ENCODE measurements at places on chromosomes 11 and 22.

DNA sequence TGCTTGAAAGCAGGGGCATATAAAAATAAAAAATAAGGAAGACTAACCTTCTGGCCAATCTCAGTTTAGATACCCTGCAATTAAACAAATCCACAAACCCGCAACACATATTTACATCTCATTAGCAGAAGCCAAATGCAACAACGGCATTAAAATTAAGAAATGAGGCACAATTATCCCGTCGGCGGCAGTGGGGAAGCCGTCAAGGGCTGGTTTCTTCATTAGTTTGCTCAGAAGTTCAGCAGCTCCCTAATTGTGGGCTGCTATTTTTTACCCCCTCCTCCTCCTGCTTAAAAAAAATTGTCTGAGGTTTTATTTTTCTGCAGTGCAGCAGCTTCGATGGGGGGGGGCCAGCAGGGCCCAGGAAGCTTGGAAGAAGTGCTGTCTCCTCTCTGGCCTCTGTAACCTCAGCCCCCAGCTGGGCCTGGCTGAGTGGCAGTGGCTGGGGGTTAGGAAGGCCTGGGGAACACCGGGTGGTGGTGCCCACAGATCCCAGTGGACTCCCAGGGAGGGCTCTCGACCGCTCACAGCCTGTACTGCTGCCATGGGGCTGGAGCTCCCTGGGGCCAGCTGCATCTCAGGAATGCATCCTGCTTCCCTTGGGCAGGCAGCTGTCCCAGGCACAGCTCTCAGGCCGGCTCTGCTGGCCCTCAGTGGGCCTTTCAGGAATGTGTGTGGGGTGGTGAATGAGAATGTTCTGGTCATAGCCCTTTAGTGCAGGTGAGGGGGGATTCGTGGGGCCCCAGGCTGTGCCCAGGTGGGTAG is 148.7 kb upstream of the B3GAT1 start:
- DNase-seq: no peak

- no peak for DNase-seq
Observed at GRCh38 chr22:23268877-23269276, 88.6 kb downstream of the BCR start.

- DNase-seq: no peak
Observed at GRCh38 chr22:36612458-36612857, 83.5 kb upstream of the EIF3D start.

DNA sequence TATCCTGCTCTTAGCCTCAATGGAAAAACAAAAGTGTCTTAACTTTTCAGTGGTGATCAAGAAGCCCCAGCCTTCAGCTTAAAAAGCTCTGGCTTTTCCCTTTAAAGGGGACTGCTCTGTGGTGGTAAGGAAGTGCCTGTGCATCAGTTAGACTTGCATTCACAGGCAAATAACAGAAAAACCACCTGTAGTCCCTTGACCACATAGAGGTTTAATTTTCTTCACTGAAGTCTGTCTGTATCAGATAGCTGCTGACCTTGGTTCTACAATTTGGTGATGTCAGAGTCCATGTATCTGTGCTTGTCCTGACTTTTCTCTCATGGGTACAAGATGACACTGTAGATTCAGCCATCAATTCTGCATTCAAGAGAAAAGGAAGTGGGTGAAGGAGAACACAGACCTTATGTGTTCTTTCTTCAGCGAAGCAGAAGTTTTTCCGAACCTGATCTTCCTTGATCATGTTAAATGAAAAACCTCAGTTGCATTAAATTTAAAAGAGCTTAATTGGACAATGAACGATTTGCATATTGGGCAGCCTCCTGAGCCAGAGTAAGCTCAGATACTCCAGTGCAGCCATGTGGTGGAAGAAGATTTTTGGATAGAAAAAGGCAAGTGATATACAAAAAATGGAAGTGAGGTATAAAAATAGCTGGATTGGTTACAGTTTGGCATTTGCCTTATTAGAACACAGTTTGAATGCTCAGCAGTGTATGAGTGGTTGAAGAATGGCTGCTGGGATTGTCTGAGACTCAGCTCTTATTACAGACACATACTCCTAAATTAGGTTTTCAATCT is 43.2 kb upstream of the RDX start:
- DNase-seq: no peak

DNA sequence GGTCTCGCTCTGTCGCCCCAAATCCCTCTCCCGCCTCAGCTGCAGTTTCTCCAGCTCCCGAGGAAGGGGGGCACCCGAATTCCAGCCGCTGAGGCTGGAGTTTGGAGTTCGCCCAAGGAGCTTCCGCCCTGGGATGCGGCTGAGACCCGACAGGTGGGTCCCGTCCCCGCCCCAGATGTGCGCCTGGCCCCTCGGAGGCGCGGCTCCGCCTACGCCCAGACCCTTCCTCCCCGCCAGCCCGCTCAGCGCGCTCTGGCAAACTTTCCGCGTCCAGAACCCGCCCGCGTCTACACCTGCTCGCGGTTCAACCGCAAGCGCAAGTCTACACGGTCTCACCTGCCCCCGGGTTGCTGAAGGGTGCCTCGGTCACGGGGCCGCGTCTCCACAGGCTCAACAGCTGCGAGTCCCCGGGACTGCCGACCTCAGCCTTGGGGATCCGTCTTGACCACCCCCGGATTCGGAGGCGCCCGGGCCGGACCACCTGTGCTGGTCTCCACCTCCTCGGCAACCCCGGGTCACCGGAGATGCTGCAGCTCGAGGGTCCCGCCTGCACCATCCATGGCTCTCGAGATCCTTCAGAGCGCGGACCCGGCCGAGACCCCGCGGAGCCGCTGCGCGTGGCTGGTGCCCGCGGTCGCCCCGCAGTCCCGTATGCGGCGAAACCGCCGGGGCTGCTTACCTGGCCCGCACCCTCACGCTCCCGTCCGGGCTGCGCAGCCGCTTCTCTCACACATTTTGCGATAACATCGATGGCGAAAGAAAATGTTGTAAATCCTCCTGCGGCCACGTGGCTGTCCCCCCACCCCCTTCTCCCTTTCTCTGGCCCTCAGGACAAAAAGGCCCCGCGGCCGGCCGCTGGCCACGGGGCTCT is 63.6 kb downstream of the NFAM1 start:
- DNase-seq: no peak

DNA sequence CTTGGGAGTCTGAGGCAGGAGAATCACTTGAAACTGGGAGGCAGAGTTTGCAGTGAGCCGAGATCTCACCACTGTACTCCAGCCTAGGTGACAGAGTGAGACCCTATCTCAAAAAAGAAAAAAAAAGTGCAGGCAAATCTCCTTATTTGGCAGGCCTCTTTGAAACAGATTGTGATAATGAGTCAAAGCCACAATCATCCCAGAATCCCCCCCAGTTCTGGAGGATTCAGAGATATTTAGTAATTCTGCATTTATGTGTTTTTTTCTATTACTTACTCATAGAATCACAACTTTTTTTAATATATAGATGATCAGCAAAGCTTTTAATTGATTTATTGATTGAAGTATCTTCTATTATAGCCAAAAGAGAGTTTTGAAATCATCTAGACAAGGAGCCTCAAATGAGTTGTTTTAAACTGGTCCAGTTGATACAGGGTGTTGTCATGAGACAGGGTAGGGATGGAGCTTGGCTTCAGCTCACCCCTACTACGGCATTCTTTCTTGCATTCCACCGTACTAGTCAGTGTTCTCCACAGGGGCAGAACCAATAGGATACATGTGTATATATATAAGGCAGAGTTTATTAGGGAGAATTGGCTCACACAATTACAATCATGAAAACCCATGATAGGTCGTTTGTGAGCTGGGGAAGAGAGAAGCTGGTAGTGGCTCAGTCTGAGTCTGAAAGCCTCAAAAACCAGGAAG is 39.3 kb upstream of the SORL1 start:
- DNase-seq: no peak
